ENCODE measurements at places on chromosomes 2 and 18.

DNA sequence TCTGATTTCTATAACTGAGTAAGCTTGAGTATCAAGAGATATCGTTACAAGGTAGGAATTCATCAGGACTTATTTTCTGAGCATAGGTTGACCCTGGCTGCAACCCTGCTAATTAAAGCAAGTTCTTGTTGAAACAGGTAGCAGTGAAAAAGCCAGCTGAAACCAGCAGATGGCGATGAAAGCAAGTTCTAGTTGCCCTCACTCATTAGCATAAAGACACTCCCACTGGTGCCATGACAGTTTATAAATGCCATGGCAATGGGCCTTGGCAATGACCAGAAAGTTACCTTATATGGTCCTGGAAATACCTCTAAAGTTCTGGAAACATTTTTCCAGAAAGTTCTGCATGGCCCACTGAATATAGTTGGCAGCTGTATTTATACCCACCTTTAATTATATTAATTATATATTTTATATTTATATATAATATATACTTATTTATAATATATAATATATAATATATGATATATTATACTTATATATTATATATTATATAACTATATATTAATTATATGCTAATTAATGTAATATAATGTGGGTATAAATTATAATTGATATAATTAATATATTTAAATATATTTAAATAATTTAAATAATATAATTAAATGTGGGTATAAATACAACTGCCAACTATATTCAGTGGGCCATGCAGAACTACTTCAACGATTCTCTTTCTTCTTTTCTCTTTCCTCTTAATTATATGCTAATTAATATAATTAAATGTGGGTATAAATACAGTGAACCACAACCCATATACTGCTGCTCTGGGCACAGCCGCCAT lies 188.0 kb downstream of the CDH7 start:
- DNase-seq = no peak

- DNase-seq = no peak
These were observed 58.6 kb upstream of the OSR1 start for GRCh38 chr2:19416784-19417684.

- DNase-seq = no peak
These were observed 327 bp downstream of the LTBP1 start for GRCh38 chr2:32947076-32947483.

DNA sequence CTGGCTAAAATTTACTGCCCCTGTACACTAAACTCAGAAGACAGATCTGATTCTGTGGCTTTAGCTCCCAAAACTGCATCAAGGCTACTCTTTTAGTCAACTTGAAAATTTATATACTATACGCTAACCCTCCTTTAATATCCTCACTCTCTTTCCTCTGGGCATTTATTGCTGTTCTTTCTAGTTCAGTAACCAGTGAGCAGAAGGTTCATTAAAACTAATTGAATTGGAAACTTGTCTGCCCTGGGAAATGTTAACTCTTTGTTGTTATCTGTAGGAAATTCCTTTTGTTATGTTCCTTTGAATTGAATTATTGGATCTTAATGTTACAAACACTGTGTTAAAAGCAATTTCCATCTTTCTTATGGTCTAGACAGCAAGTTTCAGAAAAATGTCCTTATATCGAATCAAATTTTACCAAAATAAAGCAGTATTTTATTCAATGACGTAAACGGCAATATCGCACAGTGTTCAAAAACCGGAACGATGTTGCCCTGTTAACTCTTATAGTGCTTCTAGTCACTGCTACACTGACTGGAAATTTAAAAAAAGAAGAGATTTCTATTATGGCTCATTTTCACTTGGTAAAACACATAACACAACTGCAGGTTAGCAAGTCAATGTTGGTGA lies 168.3 kb downstream of the NR4A2 start:
- no peak for DNase-seq

- no peak for DNase-seq
These were observed 185.1 kb upstream of the LHCGR start for GRCh38 chr2:48940606-48941005.

- no peak for DNase-seq
These were observed 191.0 kb downstream of the TCF4 start for GRCh38 chr18:55396979-55397378.

- DNase-seq = no peak
These were observed 215.7 kb downstream of the SLC4A10 start for GRCh38 chr2:161839926-161840325.

- no peak for DNase-seq
These were observed 4.2 kb upstream of the MEIS1 start for GRCh38 chr2:66430505-66431273.

GRCh38 chr18:30455741-30456140 lies 586.8 kb downstream of the DSC3 start:
- no peak for DNase-seq

GRCh38 chr2:238651306-238652052 lies 196.4 kb upstream of the TWIST2 start:
- DNase-seq = no peak

GRCh38 chr2:104504331-104505073 lies 349.4 kb upstream of the POU3F3 start:
- peak; percentile 27 for DNase-seq

GRCh38 chr18:2883076-2883735 lies 36.4 kb downstream of the EMILIN2 start:
- no peak for DNase-seq

DNA sequence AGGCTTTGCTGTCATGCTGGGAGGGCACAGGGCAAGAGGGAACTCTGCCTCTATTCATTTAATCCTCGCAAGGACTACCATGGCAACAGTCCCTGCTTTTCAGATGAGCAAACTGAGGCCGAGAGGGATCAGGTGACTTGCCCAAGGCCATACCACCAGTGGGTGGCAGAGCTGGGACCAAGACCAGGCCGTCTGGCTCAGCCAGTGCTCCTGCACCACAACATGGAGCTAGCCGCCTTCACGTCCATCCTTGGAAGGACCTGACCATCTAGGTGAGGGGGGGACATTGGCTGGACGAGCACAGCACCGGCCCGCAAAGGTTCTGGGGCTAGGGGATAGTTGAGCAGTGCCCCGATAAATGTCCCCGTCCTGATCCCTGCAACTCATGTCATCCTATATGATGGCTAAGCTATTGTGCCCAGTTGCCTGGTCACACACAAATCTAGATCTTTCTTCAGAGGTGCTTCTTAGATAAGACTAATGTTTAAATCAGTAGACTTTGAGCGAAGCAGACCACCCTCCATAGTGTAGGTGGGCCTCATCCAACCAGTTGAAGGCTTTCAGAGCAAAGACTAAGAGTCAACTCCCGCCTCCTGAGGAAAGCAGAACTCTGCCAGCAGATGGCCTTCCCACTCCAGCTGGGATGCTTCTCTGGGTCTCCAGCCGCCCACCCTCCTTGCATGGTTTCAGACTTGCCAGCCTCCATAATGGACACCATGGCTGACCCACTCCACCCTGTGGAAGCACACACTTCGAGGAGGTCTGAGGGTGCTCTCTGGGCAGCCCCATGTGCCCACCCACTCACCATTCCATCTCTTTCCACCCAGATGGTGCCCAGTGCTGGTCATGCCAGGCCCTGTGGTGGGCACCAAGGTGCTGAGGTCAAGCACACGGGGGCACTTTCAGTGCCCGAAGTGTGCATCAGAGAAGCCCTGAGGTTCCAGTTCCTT lies 214.8 kb upstream of the RAB6C start:
- no peak for DNase-seq

DNA sequence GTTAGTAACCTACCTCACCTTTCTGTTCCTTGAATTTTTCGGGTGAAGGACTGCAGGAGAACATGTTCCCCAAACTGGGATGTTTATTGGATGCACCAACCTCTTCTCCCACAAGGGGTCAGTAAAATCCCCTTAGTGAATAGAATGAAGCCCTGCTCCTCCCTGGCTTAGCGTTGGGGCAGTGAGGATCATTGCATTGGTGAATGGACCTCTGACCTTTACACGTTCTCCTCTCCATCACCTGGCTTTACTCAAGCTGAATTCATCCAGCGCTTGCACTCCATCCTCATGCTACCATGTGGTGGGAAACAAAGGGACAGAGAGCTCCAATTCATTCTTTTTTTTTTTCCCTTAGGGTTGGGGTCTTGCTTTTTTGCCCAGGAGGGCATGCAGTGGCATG lies 157.2 kb downstream of the MIB1 start:
- DNase-seq = peak; percentile 39

DNA sequence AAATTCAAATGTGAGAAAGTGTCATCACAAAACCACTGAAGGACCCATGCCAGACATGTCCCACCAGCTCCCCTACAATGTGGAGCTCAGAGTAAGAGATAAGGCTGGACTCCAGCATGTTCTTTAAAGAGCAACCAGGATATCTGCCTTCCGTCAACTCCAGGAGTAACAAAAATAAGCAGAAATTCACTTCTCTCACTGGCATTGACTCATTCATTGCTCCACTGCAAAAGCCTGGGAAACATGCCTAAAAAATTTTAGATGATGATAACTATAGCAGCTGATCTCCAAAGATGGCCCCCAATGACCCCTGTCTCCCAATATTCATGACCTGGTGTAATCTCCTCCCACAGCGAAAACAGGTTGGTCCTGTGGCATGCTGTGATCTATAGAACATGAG lies 314.5 kb downstream of the NCKAP5 start:
- DNase-seq = no peak

GRCh38 chr2:9975805-9976447 lies 24.4 kb downstream of the GRHL1 start:
- DNase-seq = peak; percentile 4

DNA sequence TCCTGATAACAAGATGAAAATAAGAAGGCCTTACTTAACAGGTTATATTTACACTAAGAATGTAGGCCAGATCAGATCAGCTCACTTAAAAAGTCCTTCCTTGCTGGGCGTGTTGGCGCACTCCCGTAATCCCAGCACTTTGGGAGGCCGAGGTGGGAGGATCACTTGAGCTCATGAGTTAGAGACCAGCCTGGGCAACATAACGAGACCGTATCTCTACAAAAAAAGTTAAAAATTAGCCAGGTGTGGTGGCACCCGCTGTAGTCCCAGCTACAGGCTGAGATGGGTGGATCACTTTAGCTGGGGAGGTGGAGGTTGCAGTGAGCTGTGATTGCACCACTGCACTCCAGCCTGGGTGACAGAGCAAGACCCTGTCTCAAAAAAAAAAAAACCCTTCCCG lies 53.2 kb upstream of the SOS1 start:
- DNase-seq = no peak

DNA sequence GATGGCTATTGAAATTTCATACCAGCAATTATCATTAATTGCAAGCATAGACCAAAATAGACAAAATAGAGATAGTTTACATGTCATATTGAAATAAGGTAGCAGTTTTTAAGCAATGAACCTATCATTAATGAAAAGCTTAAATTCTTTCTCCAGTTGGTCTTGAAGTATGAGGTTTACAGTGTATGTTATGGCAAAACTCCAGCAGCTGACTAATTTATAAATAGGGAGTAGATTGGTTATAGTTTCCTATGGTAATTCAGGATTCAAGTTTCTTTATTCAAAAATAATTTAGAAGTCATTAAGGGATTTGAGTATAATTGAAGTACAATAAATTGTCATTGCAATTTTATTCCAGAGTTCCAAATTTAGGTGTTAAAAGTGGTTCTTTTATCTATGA lies 69.6 kb upstream of the COL5A2 start:
- DNase-seq = no peak

DNA sequence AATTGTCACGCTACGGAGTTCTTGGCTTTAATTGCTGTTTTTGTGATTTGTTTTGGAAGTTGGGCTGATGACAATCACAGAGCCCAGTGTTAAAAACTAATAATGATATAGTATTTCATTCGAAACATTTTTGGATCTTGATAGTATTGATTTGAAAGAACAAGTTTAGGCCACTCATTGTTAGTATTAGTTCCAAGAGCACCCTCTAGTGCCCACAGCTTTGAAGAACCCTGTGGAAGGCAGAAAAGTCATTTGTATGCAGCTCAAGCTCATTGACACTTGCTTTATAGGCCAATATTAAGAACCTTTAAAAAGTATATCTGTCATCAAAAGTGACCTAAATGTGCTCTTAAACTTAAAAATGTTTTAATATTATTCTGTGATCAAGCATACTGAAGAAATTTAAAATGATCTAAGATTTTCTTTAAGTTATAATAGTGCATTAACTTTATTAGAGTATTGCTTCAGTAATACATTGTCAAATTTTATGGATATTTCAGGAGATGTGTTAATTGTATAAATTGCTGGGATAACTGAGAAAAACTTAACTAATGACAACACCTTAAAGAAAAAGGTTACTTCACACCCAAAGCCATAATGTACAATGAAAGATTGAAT lies 191.0 kb downstream of the GRB14 start:
- peak; percentile 53 for DNase-seq

GRCh38 chr2:217223222-217223930 lies 363.5 kb upstream of the TNP1 start:
- DNase-seq = no peak

DNA sequence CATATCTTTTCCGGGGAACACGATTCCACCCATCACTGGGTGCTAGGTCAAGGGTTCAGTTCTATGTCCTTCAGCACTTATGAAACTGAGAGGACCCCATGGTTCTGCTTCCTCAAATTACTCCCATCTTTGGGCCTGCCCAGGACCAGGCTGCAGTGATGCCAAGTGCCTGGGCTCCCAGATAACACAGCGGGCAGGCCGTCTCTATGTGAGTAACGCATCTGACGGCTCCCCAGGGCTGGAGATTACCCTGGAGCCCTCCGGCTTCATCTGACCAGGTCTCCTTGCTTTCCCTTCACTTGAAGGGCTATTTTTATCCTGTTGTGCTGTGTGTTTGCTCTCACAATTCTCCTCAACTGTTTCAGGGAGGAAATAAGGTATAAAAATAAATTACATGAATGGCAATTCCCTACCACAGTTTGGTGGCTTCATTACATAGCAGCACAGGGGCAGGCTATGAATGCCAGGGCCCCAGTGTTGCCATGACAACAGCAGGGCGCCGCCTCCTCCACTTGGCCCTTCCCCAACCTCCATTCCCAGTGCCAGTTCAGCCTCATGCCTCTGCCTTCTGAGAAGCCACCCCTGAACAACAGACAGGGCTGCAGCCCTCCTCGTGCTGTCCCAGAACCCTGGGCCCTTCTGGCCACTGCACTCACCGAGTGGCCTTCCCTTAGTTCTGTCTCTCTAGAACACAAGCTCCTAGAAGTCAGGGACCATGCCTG lies 25.4 kb upstream of the TMEM131 start:
- no peak for DNase-seq

DNA sequence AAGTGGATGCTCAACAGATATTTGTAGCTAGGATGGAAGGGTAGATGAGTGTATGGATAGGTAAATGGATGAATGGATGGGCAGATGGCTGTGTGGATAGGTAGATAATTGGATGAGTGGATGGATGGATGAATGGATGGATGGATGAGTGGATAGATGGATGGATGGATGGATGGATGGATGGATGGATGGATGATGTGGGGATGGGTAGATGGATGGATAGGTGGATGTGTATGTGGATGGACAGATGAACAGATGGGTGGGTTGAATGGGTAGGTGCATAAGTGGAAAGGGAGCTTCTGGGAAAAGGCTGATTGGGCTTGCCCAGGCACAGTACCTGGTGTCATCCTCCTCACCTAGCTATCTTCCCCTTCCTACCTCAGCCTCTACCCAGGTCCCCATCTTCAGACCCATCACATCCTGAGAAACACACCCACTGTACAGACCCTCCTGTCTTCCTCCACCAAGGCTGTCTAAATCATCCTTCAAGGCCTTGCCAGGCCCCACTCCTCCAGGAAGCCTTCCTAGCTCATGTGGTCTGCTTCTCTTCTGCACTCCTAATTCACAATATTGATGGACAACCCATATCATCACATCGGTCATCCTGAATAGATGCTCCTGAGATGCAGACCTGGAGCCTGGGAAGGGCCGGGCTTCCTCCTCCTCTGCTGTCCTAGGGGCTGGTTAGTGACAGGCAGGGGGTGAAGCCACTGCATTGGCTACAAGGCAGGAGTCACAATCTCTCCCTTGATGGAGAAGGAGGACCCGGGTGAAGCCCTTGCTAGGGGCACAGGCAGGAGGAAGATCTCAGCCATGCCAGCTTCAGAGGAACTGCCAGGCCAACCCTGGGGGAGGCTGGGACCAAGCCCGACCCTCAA lies 49.4 kb downstream of the SMAD7 start:
- DNase-seq = no peak
